Tibial artery (tissue), 4 donors: ENCODE measurements at places on chromosomes 2 and 18.

- DNase-seq: no peak
These were observed 290.8 kb upstream of the MC4R start for GRCh38 chr18:60663060-60663989.

GRCh38 chr2:227921648-227922047 lies 50.2 kb downstream of the DAW1 start:
- DNase-seq: no peak

DNA sequence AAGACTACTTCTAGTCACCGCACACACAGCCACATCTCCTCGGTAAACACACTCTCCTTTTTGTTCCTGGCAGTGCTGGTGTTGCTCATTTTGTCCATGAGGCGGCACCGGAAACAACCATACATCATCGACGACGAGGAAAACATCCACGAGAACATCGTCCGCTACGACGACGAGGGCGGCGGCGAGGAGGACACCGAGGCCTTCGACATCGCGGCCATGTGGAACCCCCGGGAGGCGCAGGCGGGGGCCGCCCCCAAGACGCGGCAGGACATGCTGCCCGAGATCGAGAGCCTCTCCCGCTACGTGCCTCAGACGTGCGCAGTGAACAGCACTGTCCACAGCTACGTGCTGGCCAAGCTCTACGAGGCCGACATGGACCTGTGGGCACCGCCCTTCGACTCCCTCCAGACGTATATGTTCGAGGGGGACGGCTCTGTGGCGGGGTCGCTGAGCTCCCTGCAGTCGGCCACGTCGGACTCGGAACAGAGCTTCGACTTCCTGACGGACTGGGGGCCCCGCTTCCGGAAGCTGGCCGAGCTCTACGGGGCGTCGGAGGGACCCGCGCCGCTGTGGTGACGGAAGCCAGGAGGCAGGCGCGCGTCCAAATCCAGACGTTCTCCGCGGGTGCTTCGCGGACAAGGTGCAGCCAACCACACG lies 221.0 kb downstream of the CDH20 start:
- no peak for DNase-seq

DNA sequence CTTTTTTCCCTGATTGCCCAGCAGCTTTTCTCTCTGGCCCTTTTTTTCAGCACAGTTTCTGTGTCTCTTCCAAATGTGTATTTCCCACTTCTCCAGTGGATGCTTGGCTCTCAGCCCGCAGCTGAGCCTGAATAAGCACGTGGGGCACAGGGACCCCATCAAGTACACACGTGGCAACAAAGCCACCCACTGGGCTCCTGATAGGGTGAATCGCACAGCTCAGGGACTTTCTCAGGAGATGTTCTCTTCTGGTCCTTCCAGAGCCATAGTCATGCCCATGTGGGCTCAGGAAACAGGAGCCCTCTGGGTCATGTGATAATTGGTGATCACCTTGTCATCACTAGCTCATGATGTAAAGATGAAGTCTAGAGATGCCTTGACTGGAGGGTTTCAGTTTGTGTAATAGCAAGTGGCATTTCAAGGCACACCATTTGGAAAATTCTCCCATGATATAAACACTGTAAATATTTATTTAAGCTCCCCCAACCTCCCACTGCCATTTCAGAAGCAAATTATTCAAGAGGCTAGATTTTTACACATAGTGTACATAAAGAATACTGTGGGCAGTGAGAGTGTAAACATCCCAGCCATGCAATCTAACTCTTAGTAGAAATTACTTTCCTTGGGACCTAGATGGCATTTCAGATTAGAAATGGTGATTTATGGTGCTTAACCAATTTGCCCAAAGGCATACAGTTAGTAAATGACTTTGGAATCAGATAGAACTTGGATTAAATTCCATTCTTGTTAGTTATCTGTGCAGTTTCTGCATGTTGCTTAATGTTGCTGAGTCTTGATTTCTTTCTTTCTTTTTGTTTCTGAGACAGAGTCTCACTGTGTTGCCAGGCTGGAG lies 597.5 kb downstream of the SLC4A3 start:
- DNase-seq: no peak

GRCh38 chr2:42249284-42249683 lies 80.1 kb downstream of the EML4 start:
- DNase-seq: no peak

GRCh38 chr2:240383871-240384700 lies 51.4 kb upstream of the GPC1 start:
- no peak for DNase-seq

DNA sequence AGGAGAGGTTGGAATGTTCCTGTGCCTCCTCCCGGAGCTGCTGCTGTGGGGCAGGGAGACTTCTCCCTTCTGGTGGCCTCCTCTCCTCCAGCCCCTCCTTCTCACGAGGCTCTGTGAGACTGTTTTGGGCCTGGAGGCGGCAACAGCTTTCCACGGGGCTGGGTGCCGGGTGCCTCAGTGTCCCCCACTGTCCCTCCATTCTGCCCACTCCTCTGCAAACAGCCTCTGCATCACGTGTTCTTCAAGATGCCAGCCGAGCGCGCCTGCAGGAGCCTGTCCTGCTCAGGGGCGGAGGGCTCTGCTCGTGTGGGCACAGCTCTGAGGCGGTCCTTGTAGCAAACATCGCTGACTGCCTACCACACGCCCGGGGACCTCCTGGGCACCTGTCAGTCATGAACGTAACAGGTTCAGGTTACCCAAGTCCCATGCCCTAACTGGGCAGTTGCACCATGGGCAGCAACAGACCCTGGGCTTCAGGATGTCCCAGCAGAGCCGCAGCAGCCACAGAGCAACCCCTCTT lies 70.8 kb downstream of the RRM2 start:
- DNase-seq: no peak

GRCh38 chr2:107361751-107362381 lies 464.8 kb upstream of the RGPD4 start:
- no peak for DNase-seq

GRCh38 chr18:29084120-29084519 lies 907.2 kb upstream of the CDH2 start:
- DNase-seq: no peak

DNA sequence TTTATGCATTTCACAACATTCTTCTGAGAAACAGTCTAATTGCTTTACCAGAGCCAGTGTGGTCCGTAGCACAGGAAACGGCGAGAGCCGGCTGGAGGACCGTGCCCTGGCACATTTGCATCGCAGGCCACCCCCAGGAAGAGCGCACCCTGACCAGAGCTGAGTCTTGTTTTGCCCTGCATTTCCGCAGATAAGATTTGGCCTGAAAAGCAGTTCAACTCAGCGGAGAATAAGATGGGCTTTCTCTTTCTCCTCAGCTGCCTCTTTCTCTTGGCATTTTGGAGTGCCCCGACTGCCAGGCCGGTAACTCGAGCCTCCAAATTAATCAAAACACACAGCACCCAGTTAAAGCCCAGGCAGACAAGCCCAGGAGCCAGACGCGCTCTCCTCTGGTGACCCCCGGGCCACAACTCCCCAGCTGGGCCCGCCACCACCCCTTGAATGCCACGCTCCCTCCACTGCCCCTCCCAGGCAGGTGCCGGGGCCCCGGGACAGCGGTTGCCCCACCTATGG lies 464 bp downstream of the COL4A4 start:
- DNase-seq: no peak

DNA sequence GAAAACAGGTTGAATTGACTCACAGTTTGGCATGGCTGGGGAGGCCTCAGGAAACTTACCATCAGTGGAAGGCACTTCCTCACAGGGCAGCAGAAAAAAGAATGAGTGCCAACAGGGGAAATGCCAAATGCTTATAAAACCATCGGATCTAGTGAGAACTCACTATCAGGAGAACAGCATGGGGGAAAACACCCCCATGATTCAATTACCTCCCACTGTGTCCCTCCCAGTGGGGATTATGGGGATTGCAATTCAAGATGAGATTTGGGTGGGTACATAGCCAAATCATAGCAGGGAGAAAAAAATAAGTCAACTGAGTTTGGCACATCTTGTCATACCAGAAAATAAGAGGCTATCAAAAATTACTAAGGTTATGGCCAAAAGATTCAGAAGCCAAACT lies 96.3 kb downstream of the TRIP12 start:
- DNase-seq: no peak

DNA sequence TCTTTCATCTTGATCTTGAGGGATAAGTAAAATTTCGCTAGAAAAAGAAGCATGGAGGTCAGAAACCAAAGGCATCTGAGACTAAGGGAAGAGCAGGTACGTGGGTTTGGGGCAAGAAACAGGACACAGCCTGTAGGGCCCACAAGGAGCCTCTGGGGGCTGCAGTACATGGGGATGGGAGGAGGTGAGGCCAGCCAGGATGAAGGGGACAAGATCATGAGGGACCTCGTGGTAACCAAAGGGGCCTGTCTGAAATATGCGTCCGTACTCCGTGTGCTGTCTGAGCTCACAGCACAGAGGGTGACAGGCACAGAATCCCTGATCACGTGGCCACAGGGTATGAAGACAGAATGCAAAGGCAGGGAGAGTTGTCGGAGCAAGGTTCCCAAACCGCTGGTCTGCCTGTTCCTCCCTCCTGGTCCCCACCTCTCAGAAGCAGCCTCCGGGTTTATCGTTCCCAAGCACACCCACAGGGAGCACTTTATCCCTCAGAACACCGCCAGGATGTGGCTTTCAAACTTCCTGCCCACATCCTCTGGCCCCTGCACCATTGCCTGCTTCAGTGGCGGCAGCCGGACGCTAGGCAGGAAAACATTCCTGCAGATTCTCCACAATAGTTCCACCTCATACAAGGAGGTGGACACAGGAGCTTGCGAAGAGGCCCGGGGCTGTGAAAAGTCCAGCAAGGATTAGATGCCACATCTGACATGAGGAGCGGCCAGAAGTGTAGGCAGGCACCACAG lies 12.0 kb downstream of the TMEM163 start:
- no peak for DNase-seq

- no peak for DNase-seq
These were observed 56.1 kb upstream of the DNMT3A start for GRCh38 chr2:25397777-25398176.

DNA sequence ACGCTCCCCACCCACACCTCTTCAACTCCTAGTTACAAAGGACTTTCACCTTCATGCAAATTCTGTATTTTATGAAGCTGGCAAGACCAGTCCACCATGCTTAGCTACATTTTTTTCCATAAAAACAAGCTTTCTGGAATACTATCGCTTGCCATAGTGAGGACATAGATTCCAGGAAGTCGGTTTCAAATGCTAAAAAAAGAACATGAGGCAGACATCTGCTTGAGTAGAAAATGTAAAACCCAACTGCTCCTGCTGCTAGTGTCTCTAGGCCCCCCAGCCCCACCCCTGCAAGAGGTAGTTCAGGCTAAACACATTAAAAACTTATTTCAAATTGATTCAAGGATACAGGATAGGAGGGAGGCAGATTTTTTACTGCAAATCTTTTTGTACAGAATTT lies 148.9 kb downstream of the SMAD2 start:
- DNase-seq: no peak

GRCh38 chr2:24691806-24692205 lies 101.4 kb downstream of the PTRHD1 start:
- DNase-seq: no peak

- no peak for DNase-seq
These were observed 14.4 kb upstream of the IGFBP2 start for GRCh38 chr2:216618785-216619184.

- no peak for DNase-seq
These were observed 2.2 kb downstream of the CCDC102B start for GRCh38 chr18:68800075-68800474.

- DNase-seq: no peak
These were observed 50.7 kb upstream of the HNRNPA3 start for GRCh38 chr2:177161741-177162460.

GRCh38 chr18:3217948-3218647 lies 1.7 kb downstream of the MYOM1 start:
- no peak for DNase-seq

- DNase-seq: no peak
These were observed 105.8 kb upstream of the MYCN start for GRCh38 chr2:15834381-15835031.

GRCh38 chr2:3172265-3172935 lies 205.2 kb downstream of the EIPR1 start:
- DNase-seq: peak; percentile 25

- DNase-seq: no peak
These were observed 23.5 kb downstream of the TRPM8 start for GRCh38 chr2:233940376-233941276.

DNA sequence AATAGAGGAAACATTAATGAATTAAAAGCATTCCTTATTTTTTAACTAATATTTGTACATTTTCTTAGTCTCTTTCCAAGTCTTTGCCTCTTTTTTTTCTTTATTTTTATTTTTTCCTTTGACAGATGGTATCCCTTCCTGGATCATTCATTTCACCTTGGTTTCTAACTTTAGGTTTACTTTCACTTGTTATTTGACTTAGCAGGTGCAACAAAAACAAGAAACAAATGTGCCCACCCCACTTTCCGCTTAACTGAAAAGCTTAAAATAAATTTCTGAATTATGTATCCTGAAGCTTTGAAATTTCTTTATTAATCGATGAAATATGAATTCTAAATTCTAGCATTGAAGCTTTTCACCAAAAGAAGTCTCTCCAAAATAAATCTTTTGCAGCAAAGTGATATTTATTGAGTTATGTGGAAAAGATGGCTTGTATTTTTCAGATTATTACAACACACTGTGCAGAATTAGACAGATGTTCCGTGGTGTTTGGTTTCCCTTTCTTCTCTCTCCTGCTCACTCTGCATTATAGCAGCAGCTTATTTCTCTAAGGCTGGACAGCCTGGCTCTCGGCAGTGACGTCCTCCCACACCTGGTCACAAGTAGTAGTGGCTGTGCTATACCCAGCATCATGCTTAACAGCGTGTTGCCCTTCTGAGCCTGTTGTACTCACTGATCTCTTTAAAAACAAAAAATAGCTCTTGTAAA lies 99.1 kb upstream of the ZNF397 start:
- DNase-seq: no peak

GRCh38 chr18:9530226-9531009 lies 55.1 kb downstream of the RALBP1 start:
- DNase-seq: no peak
